ENCODE measurements at places on chromosomes 12 and 14.

DNA sequence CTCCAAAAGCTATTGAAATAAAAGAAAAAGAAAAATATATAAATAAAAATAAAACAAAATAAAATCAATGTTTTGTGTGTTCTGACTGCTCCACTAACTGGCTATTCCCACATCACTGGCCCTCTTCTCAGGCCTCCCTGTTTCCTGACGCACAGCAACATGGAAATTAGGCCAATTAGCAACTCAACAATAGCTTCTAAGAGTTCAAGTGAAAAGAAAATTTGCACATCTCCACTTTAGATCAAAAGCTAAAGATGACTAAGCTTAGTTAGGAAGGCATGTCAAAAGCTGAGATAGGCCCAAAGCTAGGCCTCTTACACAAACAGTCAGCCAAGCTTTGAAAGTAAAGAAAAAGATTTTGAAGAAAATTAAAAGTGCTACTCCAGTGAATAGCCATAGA lies 200.8 kb downstream of the DUSP6 start:
- H3K36me3 ChIP-seq, result no peaks in the 10 kb centered on the region
- no peaks in the 10 kb centered on the region for H3K4me1 ChIP-seq
- H3K4me3 ChIP-seq, result no peak overlapping the region
- no peak for DNase-seq
- H3K27me3 ChIP-seq, result no peaks in the 10 kb centered on the region

DNA sequence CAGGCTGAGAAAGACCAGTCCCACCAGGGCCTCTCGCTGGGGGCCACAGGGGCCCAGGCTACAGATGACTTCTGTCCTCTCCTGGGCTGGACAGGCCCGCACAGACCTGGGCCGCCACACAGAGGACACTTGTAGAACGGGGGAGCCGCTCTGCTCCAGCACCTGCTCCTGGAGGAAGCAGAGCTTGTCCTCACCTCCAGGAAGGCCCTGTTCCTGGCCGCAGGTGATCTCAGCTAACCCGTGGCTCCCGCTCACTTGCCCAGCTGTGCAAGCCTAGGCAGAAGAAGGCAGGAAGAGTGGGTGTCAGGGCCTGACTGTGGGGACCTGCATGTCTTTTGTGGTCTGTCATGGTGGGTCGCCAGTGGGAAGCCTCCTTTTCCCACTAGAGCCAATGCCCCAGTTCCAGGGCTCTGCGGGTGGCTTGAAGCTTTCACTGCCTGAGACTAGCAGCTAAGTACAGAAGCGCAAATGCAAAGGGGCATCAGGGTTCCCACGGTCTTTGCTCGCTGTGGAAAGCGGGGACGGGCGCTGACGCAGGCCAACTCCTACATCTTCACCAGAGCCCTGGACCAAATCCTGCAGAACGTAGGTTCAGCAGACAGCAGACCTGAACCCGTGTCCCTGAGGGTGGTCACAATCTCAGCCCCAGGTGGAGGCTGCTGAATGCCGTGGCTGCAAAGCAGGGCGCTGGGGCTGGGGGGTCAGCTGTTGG lies 8.8 kb upstream of the CEP170B start:
- H3K27ac ChIP-seq, result no peak overlapping the region
- DNase-seq, result peak; percentile 24
- no peak overlapping the region for H3K4me3 ChIP-seq
- no peaks in the 10 kb centered on the region for H3K36me3 ChIP-seq
- no peaks in the 10 kb centered on the region for H3K27me3 ChIP-seq
- H3K4me1 ChIP-seq, result no peaks in the 10 kb centered on the region

DNA sequence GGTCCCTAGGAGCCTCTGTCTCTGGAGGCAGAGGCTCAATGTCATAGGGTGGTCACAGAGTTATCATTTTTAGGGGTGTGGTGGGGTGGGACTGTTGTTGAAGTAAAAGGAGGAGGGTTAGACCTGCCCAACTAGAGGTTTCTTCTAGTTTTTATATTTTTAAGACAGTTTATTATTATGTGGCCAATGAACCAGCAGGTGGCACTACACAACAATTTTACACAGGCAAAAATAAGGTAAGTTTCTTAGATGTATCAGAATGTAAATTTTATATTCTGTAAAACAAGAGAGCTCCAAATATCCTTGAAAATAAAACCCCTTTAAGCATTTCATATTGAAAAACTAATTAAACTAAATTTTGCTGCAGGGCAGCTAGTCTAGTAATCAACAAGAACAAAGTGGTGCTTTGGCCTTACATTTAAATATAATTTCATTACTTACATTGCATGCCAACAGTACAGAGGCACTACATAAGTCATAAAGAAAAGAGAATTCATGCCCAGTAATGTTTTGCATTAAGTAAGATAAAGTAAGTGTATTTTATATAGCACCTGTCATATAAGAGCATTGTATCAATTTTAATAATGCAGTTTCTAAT lies 22.2 kb upstream of the OVCH1 start:
- H3K36me3 ChIP-seq, result no peaks in the 10 kb centered on the region
- H3K4me1 ChIP-seq, result no peaks in the 10 kb centered on the region
- H3K27me3 ChIP-seq, result no peaks in the 10 kb centered on the region

- no peak overlapping the region for H3K4me3 ChIP-seq
- no peak overlapping the region for H3K27ac ChIP-seq
- H3K4me1 ChIP-seq, result no peaks in the 10 kb centered on the region
Observed at GRCh38 chr12:50317203-50317602, 33.9 kb upstream of the LIMA1 start.

DNA sequence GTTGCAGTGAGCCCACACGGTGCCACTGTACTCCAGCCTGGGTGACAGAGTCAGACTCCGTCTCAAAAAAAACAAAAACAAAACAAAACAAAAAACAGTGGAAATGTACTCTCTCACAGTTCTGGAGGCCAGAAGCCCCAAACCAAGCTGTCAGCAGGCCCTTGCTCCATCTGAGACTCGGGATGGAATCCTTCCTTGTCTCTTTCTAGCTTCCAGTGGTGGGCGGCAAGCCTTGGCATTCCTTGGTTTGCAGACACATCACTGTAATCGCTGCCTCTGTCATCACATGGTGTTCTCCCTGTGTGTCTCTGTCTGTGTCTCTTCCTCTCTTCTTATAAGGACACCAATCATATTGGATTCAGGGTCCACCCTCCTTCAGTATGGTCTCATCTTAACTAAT lies 6.4 kb downstream of the TNS2 start:
- no peak overlapping the region for H3K4me3 ChIP-seq
- no peak for DNase-seq
- H3K27ac ChIP-seq, result no peak overlapping the region
- H3K4me1 ChIP-seq, result peaks cover 15% of the 10 kb centered on the region
- no peaks in the 10 kb centered on the region for H3K36me3 ChIP-seq

- peaks cover 2% of the 10 kb centered on the region for H3K4me1 ChIP-seq
- H3K27ac ChIP-seq, result peak overlapping the region; percentile 84
- no peaks in the 10 kb centered on the region for H3K27me3 ChIP-seq
- no peak for DNase-seq
Observed at GRCh38 chr12:94458877-94459727, 565 bp downstream of the CEP83 start.

- H3K36me3 ChIP-seq, result no peaks in the 10 kb centered on the region
- H3K4me3 ChIP-seq, result no peak overlapping the region
- H3K4me1 ChIP-seq, result no peaks in the 10 kb centered on the region
- no peak for DNase-seq
- no peak overlapping the region for H3K27ac ChIP-seq
Observed at GRCh38 chr12:97638739-97639138, 176.1 kb downstream of the RMST start.

DNA sequence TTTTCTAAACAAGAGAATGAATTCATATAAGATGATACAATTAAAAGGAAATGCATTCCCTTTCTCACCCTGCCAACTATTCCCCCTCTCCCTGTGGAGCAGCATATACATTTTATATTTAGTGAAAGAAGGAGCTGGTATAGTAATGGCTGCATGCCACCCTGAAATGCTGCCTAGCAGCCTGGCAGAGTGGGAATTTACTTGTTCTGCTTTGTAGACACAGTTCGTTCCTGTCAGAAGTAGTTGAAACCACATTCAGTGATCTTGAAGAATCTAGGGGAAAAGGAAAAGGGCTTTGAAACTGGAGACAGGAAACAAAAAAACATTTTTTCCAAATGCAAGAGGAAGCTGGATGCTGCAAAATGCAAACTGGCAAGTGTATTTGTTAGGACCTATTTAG lies 176.0 kb upstream of the PLEKHA5 start:
- no peaks in the 10 kb centered on the region for H3K27me3 ChIP-seq
- peaks cover 4% of the 10 kb centered on the region for H3K4me1 ChIP-seq
- no peak overlapping the region for H3K4me3 ChIP-seq
- no peak for DNase-seq
- H3K36me3 ChIP-seq, result no peaks in the 10 kb centered on the region
- no peak overlapping the region for H3K27ac ChIP-seq

DNA sequence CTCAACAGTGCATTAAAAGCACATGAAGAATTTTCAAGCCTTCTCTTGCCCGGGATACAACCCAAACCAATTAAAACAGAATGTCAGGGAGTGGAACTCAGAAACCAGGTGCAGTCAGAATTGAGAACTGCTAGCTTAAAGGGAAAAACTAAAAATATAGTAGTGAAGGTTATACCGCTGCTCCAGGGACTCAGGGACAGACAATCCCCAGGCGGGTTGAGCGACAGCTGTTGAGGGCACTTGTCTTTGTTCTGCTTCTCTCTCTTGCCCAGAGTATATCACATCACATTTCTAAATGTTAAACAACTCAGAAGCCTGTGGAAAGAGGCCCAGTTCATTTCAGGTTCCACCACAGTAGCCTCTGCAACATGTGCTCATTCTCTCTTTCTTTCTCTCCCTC lies 93.1 kb downstream of the SLC5A8 start:
- DNase-seq, result no peak
- no peaks in the 10 kb centered on the region for H3K27me3 ChIP-seq
- H3K27ac ChIP-seq, result no peak overlapping the region
- H3K36me3 ChIP-seq, result no peaks in the 10 kb centered on the region
- H3K4me1 ChIP-seq, result no peaks in the 10 kb centered on the region

DNA sequence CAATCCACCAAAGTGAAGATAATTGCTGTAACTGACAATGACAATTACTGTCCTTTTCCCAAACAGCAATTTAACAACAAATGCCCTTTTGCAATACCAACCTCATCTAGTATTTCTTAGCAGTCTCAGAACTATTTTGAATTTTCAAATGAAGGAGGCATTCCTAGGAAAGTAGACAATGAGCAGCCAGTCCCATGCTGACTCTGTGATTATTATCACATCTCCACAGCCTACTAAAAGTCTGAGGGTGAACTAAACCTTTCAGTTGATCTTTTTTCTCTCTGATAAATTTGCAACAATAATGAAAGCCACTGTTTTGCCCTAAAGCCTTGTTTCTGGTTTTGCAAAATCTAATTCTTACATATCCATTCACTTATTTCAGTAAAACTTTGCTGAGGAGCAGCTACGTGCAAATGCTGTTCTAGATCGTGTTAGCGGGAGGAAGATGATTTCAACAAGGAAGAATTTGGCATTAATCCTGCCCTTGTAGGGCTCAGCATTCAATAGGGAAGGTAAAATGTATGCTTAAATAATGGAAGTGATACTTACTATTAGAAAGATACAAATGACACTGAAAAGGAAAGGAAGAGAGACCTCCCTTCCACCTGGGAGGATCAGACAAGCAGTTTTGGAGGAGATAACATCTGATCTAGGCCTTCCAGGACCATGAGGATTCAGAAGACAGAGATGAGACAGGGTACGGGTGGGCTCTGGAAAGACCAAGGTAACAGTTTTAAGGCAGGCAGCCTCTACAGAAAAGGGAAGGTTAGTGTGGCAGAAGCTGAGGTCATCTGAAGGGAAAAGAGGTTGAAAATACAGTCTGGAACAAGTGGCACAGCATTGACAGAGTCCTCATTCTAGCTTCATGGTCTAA lies 47.4 kb downstream of the SLC38A1 start:
- DNase-seq, result no peak
- H3K27ac ChIP-seq, result no peak overlapping the region
- H3K4me3 ChIP-seq, result no peak overlapping the region
- H3K36me3 ChIP-seq, result no peaks in the 10 kb centered on the region

GRCh38 chr12:59808317-59808910 lies 212.6 kb downstream of the SLC16A7 start:
- DNase-seq, result no peak
- no peaks in the 10 kb centered on the region for H3K36me3 ChIP-seq
- H3K4me3 ChIP-seq, result no peak overlapping the region
- no peak overlapping the region for H3K27ac ChIP-seq

- H3K36me3 ChIP-seq, result no peaks in the 10 kb centered on the region
- DNase-seq, result no peak
- H3K4me1 ChIP-seq, result no peaks in the 10 kb centered on the region
- no peak overlapping the region for H3K4me3 ChIP-seq
Observed at GRCh38 chr12:68499616-68500015, 111.1 kb upstream of the RAP1B start.

- H3K36me3 ChIP-seq, result no peaks in the 10 kb centered on the region
- no peaks in the 10 kb centered on the region for H3K4me1 ChIP-seq
- no peak for DNase-seq
- no peak overlapping the region for H3K27ac ChIP-seq
Observed at GRCh38 chr14:101320396-101320795, 240.9 kb upstream of the DIO3 start.

GRCh38 chr12:24896171-24896570 lies 52.7 kb downstream of the BCAT1 start:
- no peaks in the 10 kb centered on the region for H3K36me3 ChIP-seq
- peaks cover 7% of the 10 kb centered on the region for H3K4me1 ChIP-seq
- no peak overlapping the region for H3K4me3 ChIP-seq

- DNase-seq, result no peak
- no peak overlapping the region for H3K4me3 ChIP-seq
- H3K4me1 ChIP-seq, result no peaks in the 10 kb centered on the region
- H3K27ac ChIP-seq, result no peak overlapping the region
- no peaks in the 10 kb centered on the region for H3K36me3 ChIP-seq
- no peaks in the 10 kb centered on the region for H3K27me3 ChIP-seq
Observed at GRCh38 chr12:7155471-7156034, 25.4 kb downstream of the CLSTN3 start.

GRCh38 chr12:79687711-79688260 lies 3.0 kb downstream of the PAWR start:
- H3K27me3 ChIP-seq, result no peaks in the 10 kb centered on the region
- no peaks in the 10 kb centered on the region for H3K36me3 ChIP-seq
- no peak for DNase-seq
- H3K4me3 ChIP-seq, result peak overlapping the region; percentile 65

DNA sequence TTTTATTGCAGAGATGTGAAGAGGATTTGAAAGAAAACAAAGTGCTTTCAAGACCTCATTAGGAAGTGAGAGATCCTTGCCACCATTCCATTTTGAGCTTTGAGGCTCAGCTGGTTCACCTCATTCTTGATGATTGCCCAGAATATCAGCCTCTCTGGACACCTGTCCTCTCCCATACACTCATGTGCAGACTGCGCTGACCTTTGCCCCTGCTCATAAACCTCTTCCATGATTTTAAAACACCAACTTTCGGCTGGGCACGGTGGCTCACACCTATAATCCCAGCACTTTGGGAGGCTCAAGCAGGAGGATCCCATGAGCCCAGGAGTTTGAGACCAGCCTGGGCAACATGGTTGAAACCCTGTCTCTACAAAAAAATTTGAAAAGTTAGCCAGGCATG lies 8.9 kb downstream of the COX14 start:
- H3K27ac ChIP-seq, result no peak overlapping the region
- H3K27me3 ChIP-seq, result no peaks in the 10 kb centered on the region
- no peaks in the 10 kb centered on the region for H3K36me3 ChIP-seq
- peaks cover 8% of the 10 kb centered on the region for H3K4me1 ChIP-seq
- DNase-seq, result no peak
- H3K4me3 ChIP-seq, result no peak overlapping the region

- no peaks in the 10 kb centered on the region for H3K36me3 ChIP-seq
- H3K27ac ChIP-seq, result no peak overlapping the region
- no peaks in the 10 kb centered on the region for H3K4me1 ChIP-seq
- H3K27me3 ChIP-seq, result no peaks in the 10 kb centered on the region
- no peak for DNase-seq
Observed at GRCh38 chr14:94655169-94655710, 43.0 kb downstream of the SERPINA3 start.

Measured in ovary (tissue), 10 donors.